ENCODE measurements at places on chromosomes 12 and 14. TPM values are rescaled to one million over a fixed set of nuclear protein-coding genes. Genes with fewer than 3 reads are reported as not detected.

DNA sequence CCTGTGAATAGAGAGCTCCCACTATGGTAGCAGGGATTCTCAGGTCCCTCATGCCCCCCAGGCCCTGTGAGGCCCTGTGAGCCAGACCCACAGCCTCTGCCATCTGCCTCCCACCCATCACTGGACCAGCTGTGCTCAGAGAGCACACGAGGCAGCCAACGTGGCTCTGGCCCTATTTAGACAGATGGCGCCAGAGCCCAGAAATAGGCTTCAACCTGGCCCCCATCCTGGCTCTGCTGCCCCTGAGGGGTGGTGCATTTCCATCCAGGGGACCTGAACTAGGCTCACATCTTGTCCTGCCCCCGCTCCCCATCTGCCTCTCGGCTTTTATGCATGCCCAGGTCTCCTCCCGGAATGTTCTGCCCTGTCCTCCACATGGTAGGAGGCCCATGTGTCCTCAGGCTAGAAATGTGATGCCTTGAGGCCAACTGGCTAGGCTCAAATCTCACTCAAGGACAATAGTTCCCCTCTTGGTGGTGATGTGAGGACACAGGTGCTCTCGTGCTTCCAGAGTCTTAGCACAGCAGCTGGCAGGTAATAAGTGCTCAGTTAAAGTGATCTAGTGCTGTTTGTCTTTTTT lies 18.9 kb downstream of the TMEM63C start:
- ATAC-seq, result no peak

DNA sequence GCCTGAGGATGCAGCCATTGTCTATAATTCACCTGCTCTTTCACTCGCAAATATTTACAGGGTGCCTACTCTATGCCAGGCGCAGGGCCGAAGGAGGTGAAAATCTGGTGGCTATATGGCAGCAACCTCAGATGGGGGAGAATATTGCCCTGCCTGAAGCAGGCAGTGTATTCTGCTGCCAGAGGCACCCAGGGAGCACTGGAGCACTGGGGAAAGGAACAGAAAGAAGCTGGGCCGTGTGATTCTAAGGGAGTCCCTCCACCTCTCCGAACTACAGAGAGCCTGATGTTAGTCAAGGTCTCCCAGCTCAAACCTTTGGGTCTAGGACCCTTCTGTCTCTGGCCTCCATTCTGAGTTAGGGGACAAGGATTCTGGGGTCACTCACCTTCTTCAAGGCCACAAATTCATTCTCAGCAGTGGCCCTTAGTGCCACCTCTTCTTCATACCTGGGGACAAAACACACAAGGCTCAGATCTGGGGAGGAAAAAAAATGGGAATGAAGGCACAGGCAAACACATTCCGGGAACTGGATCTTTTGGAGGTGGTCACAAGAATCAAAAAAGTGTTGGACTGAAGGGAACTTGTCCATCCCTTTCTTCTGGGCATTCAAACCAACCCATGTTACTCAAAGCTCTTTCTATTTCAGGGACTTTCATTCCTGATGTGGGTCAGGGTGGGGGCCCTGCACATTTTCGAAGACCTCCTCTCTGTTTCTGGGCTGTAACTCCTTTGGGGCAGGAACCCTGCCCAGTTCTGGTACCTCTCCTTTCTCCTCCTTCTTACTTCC lies 19.3 kb upstream of the KRT86 start:
- ATAC-seq, result no peak

Gene SOX5
- 0.48 TPM for total RNA-seq

Gene KLHL28
- total RNA-seq, result 8.2 TPM

GRCh38 chr12:70122804-70123203 lies 120.4 kb upstream of the CNOT2 start:
- no peak for ATAC-seq

Gene P2RX7
- 4.1 TPM for total RNA-seq

DNA sequence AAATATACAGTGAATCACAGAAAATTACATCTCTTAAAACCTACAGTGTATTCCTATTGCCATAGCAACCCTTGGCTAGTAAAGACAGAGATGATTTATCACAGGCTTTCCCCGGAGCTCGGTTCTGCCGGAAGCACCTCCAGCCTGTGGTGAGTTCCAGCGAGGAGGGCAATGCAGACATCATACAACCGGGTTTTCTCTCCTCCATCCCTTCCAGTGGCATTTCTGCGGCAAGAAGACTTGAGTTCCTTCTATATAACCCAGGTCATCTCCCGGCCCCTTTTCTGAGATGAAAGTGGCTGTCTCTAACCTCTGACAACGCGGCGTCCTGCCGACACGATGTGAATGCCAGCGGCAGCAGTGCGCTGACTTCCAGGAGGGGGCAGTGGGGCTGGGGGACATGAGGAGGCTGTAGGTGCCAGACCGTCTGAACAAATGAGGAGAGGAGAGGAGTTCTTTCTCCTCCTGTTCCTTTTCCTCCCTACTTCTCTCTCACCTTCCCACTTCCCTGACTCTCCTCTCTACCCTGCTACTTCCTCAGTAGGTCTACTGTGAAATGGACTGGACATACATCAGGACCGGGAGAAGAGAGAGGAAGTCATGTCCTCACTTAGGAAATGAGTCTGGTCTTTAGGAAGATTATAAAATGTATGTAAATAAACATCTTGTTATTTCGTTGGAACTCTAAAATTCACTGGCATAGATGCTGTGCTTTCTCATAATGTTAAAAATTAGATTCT lies 68.6 kb upstream of the MAX start:
- no peak for ATAC-seq

DNA sequence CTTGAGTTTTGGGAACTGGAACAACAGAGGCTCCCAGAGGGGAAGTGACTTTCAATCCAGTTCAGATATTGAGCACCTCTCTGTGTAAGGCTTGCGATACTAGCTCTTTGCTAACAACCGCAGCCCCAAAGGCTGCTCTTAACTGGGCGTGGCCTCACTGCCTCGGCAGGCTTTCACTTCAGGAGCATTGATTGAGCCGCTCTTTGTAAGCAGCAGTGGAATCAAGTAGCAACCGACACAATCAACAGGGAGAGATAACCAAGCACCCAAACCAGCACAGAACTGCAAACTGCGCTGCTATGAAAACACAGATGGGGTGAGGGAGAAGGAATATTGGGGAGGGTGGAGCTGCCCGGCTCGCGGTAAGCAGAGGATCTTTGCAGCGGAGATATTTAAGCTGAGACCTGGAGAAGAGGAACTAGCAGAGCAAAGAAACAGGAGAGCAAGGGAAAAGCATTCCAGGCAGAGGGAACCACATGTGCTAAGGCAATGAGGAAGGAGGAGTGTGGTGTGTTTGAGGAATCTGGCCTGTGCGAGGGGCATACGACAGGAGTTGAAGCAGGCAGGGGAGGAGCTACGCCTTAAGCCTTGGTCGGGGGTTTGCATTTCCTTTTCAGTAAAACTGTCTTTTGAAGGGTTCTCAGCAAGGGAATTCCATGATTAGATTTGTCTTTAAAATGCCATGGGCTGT lies 17.3 kb upstream of the YY1 start:
- ATAC-seq, result peak; percentile 64

Gene DTX3
- 4.1 TPM for total RNA-seq

GRCh38 chr12:8890313-8891085 lies 23.8 kb upstream of the PHC1 start:
- ATAC-seq, result peak; percentile 62

Gene GPX2
- total RNA-seq, result 68.1 TPM

Data from esophagus mucosa (tissue), 1 donor.